ENCODE measurements at places on chromosomes 7 and 10. TPM values are rescaled to one million over a fixed set of nuclear protein-coding genes. Genes with fewer than 3 reads are reported as not detected.

Gene FAM107B
- total RNA-seq: 19.4 TPM

Gene SRRT
- 60.7 TPM for total RNA-seq

Gene GRID2IP
- total RNA-seq: 1.0 TPM

Gene ACTL6B
- total RNA-seq: 0.52 TPM

Gene CAMK1D
- 12.5 TPM for total RNA-seq

Gene ARL5B
- total RNA-seq: 8.6 TPM

Gene ANKRD1
- 0.52 TPM for total RNA-seq

Gene PON1
- 0.78 TPM for total RNA-seq

Gene TMEM229A
- not detected for total RNA-seq

Gene HOXA4
- total RNA-seq: 0.78 TPM

Gene UPK3B
- 2.3 TPM for total RNA-seq

DNA sequence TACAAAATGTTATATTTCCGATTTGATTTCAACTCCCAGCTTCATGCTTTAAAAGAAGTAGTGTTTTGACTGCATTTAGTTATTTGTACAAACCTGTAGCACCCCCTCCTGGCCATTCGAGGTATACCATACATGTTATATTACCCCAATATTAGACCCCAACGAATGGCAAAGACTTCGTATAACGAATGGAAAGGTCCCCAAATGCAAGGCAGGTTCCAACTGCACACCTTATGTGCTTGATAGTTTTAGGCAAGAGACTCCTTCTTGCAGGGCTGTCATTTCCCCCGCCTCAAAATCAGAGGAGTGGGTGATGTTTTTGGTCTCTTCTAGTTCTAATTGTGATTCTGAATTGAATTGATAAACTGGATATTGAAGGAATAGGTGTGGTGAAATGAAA, 101.1 kb upstream of the TARP start:
- DNase-seq: no peak

DNA sequence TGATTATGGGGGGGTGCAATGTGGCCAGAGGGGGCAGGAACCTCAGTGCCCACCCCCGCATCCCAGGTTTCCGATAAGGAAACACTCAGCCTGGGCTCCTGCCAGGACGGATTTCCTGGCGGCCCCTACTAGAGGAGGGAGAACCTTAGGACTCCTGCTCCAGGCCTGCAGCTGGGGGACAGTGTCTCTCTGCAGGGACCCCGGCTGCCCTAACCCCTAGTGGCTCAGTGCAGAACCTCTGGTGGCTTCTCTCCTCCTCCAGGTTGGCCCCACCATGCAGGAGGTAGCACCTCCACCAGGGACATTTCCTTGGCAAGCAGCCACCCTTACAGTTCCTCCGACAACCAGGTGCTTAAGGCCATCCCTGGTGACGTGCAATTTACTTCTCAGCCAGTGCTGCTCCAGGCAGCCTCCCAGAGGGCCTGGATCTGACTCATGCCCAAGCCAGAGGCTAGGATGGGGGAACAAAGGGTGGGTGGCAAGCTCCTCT, 31.9 kb downstream of the SH2B2 start:
- peak; percentile 52 for DNase-seq

DNA sequence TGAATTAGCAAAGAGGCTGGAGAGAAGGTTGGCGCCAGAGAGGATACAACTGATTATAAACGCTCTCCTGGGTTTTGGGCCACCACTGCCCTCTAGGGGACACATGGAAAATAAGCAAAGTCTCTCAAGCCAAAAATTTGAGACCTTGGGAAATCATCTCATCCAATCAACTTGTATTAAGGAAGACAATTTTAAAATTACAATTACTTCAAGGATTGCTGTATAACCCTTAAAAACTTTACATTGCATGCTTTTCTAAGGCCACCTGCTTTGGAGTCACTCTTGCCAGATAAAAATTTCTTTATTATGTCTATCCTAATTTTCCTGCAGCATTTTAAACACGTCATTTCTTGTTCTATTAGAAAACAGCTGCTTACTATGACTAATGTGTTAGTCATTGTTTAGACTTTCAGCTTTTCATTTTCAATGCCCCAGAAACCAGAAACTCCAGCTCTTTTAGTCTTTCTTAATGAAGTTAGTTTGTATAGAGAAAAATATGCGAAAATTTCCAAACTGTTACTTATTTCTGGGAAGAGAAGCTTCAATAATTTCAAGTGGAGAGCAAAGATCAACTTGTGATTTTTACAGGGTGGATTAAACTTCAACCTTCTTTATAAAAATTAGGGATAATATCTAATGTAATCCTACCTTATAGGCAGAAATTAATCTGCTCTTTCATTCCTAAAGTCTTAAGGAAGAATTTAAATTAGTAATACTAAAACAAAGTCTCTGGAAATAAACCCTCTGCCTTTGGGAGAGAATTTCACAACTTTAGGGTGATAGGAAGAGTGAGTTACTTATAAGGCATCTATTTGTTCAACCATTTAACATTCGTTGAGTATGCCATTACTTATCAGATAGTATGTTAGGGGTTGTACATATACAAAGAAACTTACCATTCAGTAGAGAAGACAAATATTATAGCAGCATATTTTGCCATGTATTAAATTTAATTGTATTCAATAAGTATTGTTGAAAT, 20.6 kb upstream of the RHOBTB1 start:
- peak; percentile 77 for DNase-seq

GRCh38 chr7:150621376-150621775, 10.8 kb downstream of the GIMAP6 start:
- no peak for DNase-seq

GRCh38 chr7:142053988-142054387, 57.5 kb upstream of the MGAM2 start:
- DNase-seq: no peak

DNA sequence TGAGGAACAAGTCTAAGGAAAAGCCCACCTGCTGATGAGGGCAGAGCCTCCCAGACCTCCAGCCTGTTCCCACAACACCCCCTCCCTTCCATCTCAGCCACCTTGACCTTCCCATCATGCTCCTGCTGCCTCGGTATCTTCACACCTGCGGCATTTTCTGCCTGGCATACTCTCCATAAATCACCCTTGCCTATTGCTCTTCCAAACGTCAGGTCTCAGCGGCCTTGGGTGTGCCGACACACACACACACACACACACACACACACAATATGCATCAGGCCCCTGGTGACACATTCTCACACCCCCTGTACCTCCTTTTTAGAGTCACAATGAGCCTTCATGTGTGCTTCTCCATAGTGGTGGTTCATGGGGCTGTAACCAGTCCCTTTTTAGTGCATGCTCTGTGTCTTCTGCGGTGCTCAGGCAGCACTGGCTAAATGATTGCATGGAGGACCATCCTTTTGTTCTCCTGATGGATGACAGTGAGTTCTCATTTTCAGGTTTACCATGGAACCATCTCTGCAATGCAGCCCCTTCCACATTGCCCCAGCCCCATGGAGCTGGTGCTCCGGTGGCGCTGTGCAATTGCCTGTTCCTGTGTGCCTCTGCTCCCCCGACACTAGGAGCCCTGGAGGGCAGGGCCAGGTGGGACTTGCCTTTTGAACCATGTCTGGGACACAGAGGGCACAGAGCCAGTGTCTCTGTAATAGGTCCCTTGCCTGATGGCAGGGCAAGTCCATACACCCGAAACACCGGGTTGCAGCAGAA, 4.5 kb downstream of the ADIRF start:
- DNase-seq: no peak

GRCh38 chr7:47688311-47689100, 106.6 kb upstream of the TNS3 start:
- DNase-seq: no peak

GRCh38 chr10:58565271-58565670, 52.6 kb downstream of the BICC1 start:
- DNase-seq: no peak

- DNase-seq: no peak
These were observed 58.1 kb upstream of the DGKI start for GRCh38 chr7:137904833-137905232.

DNA sequence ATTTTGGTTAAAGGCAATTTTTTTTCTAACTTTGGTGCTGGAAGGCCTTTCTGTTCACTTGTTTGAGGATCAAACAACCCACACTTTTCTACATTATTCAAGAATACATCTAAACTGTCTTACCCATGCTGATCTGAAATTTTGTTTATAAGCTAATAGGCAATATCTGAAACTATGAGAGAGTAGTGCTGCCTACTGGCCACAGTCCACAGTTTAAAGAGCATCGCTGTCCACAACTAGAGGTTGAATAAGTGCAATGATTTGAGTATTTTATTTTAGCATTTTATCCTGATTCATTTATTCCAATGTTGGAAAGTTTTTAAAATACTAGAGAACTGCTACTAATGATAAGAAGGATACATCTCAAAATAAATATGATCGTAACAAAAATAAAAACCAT, 306.9 kb downstream of the ELMO1 start:
- DNase-seq: no peak

GRCh38 chr10:71632896-71633600, 86.5 kb downstream of the C10orf105 start:
- no peak for DNase-seq

- no peak for DNase-seq
These were observed 213.5 kb upstream of the TMEM229A start for GRCh38 chr7:124246262-124246863.

GRCh38 chr10:107451047-107451446, 286.5 kb upstream of the SORCS1 start:
- no peak for DNase-seq

DNA sequence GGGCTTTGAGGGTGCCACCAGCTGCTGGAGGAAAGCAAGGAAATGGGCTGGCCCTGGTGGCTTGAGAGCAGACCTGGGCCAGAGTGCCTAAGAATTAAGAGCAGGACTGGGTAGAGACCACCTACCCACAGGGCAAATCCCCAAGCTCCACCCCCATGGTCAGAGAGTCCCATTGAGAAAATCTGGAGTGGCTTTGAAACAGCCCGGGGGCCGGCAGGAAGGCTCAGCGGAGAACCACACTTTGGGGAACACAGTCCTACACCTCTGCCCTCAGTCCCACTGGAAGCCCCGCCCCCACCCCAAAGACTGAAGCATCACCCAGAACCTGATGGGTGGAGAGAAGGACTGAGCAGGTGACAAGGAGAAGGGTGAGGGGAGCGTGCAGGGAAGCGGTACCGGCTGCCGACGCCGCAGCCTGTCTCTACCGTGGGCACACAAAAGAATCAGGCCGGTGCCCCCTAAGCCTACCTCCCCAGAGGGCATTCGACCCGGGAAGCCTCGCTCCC, 3.6 kb downstream of the SMARCD3 start:
- no peak for DNase-seq

- peak; percentile 35 for DNase-seq
These were observed 701 bp upstream of the GBX1 start for GRCh38 chr7:151168003-151168786.

- DNase-seq: no peak
These were observed 16.6 kb downstream of the LANCL2 start for GRCh38 chr7:55381696-55382095.

DNA sequence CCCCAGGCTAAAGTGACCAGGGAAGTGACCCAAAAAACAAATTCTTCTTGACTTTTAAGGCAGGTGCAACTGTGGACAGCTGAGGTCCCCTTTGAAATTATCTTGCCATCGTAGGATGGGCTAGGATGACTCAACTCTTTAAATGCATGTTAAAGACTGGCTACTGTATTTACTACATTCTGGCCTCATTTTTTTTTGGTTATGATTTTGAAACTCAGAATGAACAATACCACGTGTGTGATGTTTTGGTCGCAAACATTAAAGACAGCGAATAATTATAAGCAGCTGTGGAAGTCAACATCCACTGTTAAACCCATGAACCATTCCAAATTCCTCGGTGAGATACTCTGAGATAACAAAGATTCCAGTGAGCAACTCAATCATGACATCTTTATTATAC, 1.2 kb upstream of the SLC13A4 start:
- no peak for DNase-seq

- no peak for DNase-seq
These were observed 31.7 kb upstream of the INSIG1 start for GRCh38 chr7:155265961-155266360.

- no peak for DNase-seq
These were observed 153.7 kb downstream of the DOCK4 start for GRCh38 chr7:112052498-112052897.

DNA sequence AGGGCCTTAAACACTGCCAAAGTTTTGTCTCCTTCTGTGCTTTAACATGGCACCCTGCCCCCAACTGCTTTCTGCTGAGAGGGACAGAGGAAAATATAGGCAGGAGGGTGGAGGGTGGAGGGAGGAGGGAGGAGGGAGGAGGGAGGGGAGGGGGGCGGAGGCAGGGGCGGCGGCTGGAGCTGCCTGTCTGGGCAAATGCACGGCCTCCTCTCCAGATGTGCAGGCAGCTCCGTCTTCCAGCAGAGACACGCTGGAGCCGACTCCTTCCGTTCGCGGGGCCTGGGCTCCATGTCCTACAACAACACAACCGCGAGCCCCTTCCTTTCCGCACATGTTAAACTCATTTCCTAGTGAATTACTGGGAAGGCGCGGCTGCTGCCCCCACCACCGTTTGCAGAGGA, 14.2 kb downstream of the EBF3 start:
- peak; percentile 29 for DNase-seq

- no peak for DNase-seq
These were observed 384.2 kb downstream of the TYW1 start for GRCh38 chr7:67380858-67381257.

- DNase-seq: no peak
These were observed 164.3 kb downstream of the BAMBI start for GRCh38 chr10:28841625-28842024.

- DNase-seq: no peak
These were observed 339.9 kb downstream of the DNAJB6 start for GRCh38 chr7:157676456-157677255.

DNA sequence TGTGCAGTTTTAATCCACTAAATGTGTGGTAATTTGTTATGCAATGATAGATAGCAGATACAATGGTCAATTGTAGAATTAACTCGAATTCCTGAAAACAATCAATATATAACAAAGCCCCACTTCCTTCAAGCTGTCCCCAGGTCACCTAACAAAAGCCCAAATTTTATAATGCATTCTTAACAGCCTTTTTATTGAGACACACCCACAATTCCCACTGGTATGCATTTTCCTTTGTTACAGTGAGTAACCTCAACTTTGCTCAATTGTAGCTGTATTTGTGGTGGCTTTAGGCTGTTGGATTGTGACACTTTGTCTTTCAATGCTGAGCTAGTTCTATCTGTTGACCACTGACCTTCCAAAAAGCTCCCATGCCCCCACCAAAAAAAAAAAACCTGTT, 279.8 kb upstream of the CACNA2D1 start:
- DNase-seq: no peak

DNA sequence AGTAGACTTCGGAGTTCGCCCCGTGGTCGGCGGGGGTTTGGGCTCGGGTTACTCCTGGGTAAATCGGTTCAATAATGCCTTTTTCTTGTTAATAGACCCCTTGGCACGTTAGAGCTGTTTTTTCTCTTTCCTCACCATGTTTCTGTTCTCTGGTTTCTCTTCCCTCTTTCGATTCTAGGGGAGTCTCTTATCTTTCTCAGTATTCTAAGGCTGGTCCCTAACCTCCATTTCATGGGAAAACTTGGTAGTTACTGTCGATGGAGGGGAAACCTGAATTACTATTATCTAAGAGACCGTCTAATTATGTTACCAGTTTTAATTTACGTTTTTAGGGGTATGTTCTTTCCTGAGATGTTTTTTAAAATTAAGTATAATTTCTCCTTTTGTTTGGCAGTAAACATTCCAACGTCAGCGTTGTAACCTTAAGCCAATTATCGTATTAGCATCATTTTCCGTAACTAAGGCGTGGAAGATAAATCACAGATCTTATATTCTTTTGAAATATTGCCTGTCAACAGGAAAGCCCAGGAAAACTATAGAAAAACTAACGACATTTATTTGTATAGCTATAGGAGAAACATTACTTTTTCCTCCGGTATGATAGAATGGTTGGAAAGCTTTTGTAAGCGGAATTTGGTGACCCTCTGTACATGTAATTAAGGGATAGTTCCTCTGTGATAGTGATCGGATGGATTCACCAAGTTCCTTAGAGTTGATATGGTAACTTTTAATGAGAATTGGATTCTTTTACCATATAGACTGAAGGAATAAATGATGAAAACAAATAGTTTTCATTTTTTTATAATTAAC, 847 bp downstream of the BTAF1 start:
- DNase-seq: no peak

Data from body of pancreas (tissue), 4 donors.